ENCODE measurements at places on chromosomes 6 and 20.
A peak's percentile ranks its signal among the peaks of the same experiment; 100 is the strongest.

DNA sequence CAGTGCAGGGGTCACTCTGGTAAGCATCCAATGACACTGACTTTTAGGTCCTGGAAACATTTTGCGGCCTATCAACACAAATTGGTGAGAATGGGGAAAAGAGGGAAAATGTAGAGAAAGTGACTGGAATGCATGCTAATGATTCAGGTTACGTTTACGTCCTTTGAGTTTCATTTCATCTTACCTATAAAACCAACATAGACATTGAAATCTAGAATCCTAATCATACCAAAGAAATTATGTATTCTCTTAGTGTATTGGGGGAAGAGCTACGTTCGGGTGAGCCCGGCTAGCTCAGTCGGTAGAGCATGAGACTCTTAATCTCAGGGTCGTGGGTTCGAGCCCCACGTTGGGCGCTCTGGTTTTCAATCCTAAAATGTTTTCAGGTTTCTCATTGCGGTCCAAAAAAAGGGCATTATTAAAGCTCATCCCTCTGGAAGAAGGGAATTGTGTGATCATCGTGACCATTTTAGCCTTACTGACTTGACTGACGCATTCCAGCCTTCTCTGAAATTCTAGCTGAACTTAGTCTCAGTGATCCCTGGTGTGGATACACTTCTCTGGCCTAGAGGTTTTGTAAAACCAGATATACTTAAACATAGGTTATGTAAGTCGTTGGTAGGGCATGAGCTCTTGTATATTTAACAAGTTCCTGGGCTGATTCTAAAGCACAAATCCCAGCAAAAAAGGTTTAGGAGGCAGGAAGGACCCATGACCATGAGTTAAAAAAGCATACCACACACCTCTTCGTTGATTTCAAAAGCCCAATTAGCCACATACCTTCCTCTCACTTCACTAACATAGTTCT lies 18.3 kb downstream of the HMGN4 start:
- DNase-seq: peak; percentile 24

DNA sequence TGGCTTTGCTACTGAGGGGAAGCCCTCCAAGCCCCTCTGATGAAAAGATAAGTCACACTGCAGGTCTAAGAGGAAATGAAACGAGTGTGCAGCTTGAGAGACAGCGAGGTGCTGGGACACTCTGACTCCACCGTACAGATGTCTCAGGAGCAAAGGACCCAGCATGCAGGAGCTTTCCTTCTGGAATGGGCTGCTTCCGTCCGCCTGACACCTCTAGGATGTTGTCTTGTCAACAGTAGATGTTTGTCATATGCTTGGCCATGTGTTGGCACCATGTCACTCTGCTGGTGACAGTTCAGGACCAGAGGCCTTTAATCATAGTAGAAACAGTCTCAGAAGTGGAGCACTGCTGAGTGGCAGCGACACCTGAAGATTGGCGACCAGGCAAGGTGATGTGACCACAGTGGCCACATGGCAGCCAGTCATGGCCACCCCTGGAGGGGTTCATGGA lies 46.7 kb downstream of the SLC24A3 start:
- DNase-seq: no peak

GRCh38 chr20:38890497-38890818 lies 35.8 kb upstream of the FAM83D start:
- DNase-seq: no peak

- DNase-seq: no peak
Measured at GRCh38 chr6:169156108-169156792, 97.4 kb downstream of the THBS2 start.

- no peak for DNase-seq
Measured at GRCh38 chr6:52517502-52518278, 59.2 kb downstream of the TRAM2 start.

GRCh38 chr6:146950351-146950835 lies 253.8 kb upstream of the STXBP5 start:
- no peak for DNase-seq

All from activated CD4-positive, alpha-beta T cell treated with anti-CD3 and anti-CD28 coated beads, Interleukin-2, amount 50 U/mL, for 4 hours (primary cell).